ENCODE measurements at places on chromosomes 3 and 15.

DNA sequence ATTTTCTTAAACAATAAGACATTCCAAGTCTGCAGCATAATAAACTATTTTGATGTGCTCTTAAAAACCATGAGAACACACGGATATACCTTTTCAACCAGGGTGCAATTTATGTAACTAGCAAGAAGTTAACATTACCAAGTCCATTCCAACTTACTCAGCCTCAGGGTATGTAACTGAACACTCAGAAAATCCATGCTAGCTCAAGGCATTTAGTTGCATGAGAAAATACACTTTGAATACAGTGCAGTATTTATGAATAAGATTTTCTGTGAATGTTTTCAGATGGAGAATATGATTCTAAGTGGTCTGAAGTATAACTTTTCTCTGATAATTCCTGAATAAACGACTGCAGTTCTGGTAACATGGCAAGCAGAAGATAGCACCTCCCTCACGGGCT lies 124.3 kb downstream of the SNRK start:
- no peak for DNase-seq

- DNase-seq: no peak
Measured at GRCh38 chr3:35562141-35562540, 77.2 kb upstream of the ARPP21 start.

GRCh38 chr3:8499181-8499611 lies 2.4 kb upstream of the LMCD1 start:
- DNase-seq: no peak

- no peak for DNase-seq
Measured at GRCh38 chr15:81160312-81161159, 26.5 kb downstream of the CFAP161 start.

GRCh38 chr15:82810890-82811426 lies 1.5 kb downstream of the WHAMM start:
- peak; percentile 70 for DNase-seq

All from activated CD4-positive, alpha-beta memory T cell treated with anti-CD3 and anti-CD28 coated beads for 36 hours (primary cell).